ENCODE measurements at places on chromosomes 13 and 19. TPM values are rescaled to one million over a fixed set of nuclear protein-coding genes. Genes with fewer than 3 reads are reported as not detected.

- no peak for DNase-seq
These were observed 36.9 kb downstream of the POLR1D start for GRCh38 chr13:27658546-27658945.

KLK13 gene
- total RNA-seq = not detected

SIX5 gene
- 2.2 TPM for total RNA-seq

DNA sequence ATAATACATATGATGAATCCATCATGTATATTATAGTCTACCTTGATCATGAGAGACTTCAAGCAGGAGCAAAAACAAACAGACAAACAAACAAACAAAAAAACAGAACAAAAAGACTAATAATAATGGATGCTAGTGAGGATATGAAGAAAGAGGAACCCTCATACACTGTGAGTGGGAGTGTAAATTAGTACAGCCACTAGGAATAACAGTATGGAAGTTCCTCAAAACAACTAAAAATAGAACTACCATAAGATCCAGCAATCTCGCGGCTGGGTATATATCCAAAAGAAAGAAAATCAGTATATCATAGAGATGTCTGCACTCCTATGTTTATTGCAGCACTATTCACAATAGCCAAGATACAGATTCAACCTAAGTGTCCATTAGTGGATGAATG is 7.0 kb upstream of the DLEU7 start:
- no peak for DNase-seq

DNA sequence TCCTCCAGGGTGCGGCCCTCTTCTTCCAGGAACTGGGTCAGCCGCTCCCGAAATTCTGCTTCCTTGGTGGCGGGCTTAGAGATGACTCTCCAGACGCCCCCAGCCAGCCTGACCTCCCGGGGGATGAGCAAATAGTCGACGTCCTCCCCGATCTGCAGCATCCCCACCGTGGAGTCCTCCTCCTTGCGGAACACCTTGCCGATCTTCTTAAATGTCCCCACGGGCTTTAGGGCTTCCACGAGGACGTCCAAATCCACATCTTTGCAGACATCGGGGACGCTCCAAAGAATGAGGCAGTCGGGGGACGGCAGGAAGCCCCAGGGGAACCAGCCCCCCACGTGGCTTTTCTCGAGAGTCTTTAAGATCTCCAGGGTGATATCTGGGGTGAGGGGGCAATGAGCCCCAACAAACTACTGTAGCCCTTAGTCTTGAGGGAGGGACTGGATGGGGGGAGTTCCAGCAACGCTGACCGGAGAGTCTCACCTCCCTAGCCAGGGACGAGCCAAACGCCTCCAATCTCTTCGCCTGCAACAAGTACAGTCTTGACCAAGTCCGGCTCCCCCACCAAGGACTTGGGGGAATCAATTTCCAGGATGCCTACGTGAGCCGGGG is 608 bp downstream of the CCDC8 start:
- no peak for DNase-seq

GRCh38 chr19:44668985-44669764 is 2.1 kb upstream of the CEACAM19 start:
- no peak for DNase-seq

- no peak for DNase-seq
These were observed 8.1 kb downstream of the B3GLCT start for GRCh38 chr13:31207661-31208552.

- DNase-seq = no peak
These were observed 93.5 kb downstream of the DACH1 start for GRCh38 chr13:71773531-71773930.

GRCh38 chr13:81211713-81212112 is 870.8 kb upstream of the SPRY2 start:
- no peak for DNase-seq

- no peak for DNase-seq
These were observed 6.2 kb downstream of the PEAK3 start for GRCh38 chr19:2275588-2276428.

LIPE gene
- total RNA-seq = 32.5 TPM

DNA sequence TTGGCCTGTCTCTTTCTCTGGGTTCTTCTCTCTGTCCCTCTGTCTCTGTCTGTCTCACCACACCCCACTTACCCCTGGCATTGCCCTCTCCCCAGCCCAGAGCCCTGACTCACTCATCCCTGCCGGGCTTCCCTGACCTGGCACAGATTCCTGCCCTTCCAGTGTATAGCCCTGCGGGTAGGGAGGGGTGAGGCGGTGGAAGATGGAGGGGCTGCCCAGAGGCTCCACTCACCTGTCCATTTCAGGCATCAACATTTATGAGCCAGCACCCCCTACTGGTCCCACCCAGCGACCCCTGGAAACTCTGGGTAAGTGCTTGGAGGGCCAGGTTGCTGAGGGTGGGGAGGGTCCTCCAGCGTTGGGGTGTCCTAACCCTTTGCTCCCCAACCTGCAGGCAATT is 1.0 kb downstream of the NCCRP1 start:
- DNase-seq = peak; percentile 32

- peak; percentile 81 for DNase-seq
These were observed 630 bp downstream of the RNF126 start for GRCh38 chr19:662207-662961.

RXFP2 gene
- not detected for total RNA-seq
